ENCODE measurements at places on chromosomes 4 and X.

GRCh38 chr4:41154010-41154813 lies 60.1 kb downstream of the APBB2 start:
- no peak for DNase-seq

- DNase-seq: no peak
Measured at GRCh38 chr4:124943145-124943889, 230.8 kb upstream of the ANKRD50 start.

GRCh38 chr4:10983268-10983667 lies 298.7 kb upstream of the CLNK start:
- no peak for DNase-seq

DNA sequence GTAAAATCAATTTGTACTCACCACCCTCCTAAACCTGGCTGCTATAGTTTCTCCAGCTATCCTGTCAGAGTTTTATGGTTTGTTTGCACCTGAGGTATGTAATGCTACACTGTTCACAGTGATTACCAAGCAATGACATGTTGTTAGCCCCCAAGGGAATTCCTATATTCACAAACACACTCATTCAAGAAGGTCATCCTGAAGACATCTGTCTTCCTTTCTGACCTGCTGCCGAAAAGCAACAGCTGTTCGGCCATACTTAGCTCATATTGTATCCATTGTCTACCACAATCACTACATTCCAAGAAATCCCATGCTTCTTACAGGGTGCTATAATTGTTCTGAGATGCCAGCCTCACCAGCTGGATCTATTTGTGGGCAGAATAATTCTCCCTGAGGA lies 160.1 kb upstream of the GYPA start:
- DNase-seq: no peak
